ENCODE measurements at places on chromosomes 6 and 20. TPM values are rescaled to one million over a fixed set of nuclear protein-coding genes. Genes with fewer than 3 reads are reported as not detected.

- DNase-seq, result no peak
These were observed 141.9 kb upstream of the GJE1 start for GRCh38 chr6:141990840-141991239.

DNA sequence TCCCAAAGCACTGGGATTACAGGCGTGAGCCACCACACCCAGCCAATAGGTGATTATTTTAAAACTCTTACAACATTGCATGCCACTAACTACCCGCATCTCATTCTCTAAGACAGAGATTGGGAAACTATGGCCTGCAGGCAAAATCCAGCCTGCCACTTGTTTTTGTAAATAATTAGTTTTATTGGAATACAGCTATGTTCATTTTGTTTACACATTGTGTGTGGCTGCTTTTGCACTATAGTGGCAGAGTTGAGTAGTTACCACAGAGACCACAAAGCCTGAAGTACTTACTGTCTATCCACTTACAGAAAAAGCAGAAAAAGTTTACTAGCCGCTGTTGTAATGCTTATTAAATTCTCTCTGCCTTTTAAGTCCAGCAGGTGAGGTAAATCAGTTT is 16.4 kb upstream of the PKIG start:
- no peak for DNase-seq

DNA sequence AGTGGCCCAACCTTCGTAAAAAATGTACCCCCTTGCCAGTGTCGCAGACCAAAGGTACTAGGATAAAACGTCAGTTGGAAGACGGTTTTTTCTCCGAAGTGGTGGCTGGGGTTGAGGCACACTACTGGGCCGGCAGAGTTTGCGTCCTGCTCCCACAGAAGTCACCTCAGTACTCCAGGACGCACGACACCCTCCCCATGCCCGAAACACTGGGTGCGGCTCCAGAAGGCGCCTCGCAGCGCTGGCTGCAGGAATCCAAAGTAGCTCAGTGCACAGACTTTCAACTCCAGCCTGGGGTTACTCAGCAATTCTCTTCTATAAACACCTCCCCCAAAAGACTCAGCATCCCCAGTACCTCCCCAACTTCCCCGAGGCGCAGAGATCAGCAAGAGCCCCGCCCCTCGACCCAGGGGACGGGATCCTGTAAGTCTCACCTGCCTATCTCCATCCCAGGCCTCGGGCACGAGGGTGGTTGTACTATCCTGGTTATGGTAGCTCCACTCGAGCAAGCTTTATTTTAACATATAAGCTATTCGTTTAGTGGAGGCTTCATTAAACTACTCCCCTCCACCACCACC is 88.2 kb downstream of the ZFP64 start:
- peak; percentile 8 for DNase-seq

DNA sequence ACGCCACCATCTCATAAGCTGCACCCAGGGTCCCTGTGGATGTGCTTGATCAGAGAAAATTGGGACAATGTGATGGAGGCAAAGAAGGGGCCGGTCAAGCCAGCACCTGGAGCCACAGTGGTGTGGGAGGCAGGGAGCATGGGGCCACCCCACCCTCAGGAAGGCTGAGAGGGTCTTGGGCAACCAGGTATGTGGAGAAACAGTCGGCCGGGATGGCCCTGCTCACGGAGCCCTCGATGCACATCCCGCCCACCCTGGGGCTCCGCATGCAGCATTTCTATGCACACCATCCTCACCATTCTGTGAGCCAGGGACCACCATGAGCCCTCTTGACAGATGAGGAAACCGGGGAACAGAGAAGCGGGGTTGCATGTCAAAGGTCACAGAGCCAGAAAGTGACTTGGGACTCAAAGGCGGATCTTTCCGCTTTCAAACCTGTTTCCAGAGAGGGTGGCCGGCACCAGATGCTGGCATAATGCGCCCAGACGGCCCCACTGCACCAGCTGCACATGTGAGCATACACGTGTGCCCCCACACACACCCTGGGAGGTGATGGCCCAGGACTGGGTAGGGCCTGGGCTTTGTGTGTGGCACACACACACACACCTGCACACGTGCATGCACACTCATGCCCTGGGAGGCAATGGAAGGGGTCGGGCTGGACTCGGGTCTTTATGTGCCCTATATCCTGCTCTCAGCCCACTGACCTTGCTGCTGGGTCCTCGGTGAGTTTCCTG is 398.5 kb downstream of the TAF4 start:
- DNase-seq, result no peak

The C20orf202 gene
- polyA plus RNA-seq, result 0.06 TPM

GRCh38 chr6:72712910-72713309 is 91.0 kb downstream of the KCNQ5 start:
- no peak for DNase-seq

DNA sequence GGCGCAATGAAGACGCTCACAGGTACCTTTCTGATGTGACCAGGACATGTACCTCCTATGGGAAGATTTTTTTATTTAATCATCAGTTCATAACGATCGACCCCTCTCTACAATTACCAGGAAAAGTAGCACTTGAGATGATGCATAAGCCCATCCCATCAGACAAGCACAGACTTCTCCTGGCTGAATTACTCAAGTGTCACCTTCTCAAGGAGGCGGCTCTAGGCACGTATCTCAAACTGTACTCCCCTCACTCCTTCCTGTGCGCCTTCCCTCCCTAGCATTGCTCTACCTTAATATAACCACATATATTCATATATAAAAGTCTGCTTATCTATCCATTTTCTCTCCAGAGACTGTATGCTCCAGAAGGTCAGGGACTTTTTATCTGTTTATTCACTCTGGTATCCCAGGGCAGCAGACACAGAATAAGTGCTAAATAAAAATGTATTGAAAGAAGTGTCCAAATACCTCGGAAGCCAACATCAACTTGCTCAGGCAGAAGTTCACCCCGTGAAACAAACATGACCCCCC is 71.5 kb downstream of the CNKSR3 start:
- no peak for DNase-seq

The FILIP1 gene
- not detected for polyA plus RNA-seq

GRCh38 chr6:87799651-87800050 is 97.6 kb upstream of the AKIRIN2 start:
- peak; percentile 31 for DNase-seq

GRCh38 chr6:111606620-111607115 is 990 bp upstream of the TRAF3IP2 start:
- DNase-seq, result no peak

GRCh38 chr20:45944965-45945677 is 10.6 kb downstream of the PCIF1 start:
- DNase-seq, result peak; percentile 7

DNA sequence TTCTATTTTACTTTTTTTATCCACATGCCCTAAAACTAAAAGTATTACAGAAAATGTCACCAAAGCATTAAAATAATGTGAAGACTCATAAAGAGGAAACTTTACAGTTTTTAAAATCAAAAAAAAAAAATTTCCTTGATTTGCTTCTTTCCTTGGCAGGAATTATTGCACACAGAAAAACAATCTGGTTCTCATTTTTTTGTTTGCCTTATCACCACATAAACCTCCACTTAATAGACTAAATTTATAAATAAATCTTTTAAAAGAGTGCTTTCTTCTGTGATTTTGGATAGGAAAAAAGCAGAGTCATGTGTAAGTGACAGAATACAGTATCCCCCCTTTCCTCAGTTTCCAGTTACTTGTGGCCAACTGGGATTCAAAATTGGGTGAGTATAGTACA is 695.1 kb upstream of the CITED2 start:
- no peak for DNase-seq

DNA sequence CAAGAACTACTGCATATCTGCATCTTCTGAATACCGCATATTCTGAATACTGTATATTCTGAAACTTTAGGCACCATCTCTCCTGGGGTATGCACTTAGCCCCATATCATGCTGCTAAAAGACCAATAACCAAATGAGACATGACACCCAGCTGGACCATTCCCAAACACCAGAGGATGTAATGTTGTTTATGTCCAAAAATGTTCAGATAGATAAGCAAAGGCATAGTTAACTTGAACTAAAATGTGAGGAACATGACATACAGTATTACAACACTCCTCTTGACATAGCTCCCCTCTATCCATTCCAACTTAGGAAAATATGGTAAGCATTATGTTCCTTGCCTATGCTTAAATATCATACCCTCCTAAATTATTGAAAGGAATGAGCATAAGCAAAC is 127.3 kb downstream of the TENT5A start:
- DNase-seq, result no peak

The PHACTR3 gene
- polyA plus RNA-seq, result 0.17 TPM

DNA sequence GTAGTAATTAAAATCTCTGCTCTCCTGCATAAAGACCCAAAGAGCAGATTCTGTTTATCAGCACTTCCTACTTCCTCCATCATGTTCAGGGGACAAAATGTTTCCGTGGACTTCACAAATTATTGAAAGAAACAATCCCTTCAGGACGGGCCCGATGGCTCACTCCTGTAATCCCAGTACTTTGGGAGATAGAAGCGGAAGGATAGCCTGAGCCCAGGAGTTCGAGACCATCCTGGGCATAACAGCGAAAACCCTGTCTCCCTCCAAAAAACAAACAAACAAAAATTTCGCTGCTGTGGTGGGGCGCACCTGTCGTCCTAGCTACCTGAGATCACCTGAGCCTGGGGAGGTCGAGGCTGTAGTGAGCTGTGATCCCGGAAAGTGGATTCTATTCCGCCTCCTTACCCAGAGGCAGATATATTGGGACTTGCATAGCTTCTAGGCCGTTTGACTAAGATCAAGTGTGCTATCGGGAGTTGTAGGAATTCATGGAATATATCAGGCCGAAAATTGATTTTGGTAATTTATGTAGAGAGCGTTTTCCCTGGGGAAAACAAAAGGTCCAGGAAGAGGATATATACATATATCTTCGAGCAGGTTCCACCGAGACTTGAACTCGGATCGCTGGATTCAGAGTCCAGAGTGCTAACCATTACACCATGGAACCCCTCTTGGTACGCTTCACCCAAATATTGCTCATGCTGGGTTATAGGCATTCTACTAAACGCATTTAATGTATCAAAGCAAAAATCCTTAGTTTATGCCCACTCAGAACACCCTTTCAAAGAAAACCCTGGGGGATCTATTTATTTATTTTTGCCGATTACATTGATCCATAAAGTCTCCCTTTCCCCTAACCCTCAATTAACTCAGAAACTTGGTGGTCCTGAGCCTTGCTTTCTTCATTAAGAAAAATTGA is 74.5 kb upstream of the ZNF184 start:
- no peak for DNase-seq

- peak; percentile 53 for DNase-seq
These were observed 585 bp downstream of the PIM1 start for GRCh38 chr6:37170273-37171200.

- no peak for DNase-seq
These were observed 847 bp upstream of the NCR2 start for GRCh38 chr6:41334482-41335040.

The DZANK1 gene
- 0.69 TPM for polyA plus RNA-seq

DNA sequence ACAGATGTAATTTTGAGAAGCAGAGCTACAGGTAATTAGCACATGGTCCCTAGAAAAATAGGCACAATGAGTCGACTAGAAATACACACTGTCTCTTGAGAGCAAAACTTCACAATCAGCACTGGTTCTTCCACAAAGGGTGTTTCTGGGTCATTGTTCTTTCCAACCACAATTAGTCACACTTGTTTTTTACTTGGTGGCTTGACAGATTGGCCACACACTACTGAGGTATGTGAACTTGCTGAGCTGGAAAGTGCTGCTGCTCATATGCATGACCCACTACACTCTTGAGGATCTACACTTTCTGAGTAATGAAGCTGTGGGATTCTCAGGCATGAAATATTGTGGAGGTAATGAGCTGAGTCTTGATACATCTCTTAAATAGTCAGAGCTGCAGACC is 347.7 kb downstream of the BCKDHB start:
- DNase-seq, result no peak

- DNase-seq, result no peak
These were observed 17.7 kb upstream of the MYB start for GRCh38 chr6:135163440-135163738.

DNA sequence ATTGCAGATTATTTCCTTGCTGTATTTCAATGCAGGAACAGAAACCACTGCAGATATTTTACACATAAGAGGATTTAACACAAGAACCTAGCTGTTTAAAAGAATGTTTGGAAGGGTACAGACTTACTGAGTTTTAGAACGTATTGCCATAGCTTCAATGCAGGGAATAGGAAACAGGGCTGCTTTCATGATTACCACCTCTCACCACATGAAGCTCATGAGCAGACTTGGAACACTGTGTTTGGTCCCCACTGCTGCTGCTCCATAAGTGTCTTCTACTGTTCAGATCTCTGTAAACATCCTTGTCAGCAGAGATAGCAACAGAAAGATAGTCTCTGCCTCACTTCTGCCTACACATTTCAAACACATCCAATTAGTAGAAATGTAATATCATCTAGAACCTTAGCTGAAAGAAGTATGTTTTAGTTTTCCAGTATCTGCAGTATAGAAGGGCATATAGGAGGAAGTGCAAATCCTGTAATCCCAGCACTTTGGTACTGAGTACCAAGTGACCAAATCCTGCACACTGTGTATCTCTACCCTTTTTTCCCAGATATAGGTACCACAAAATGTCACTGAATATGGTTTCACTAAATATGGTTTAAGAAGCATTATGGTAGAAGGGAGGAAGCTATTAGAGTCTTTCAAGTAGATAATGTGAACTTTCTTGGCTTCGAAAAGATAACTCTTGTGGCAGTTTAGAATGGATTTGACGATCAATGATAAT is 51.9 kb downstream of the STXBP5 start:
- DNase-seq, result no peak

The L3MBTL1 gene
- polyA plus RNA-seq, result 6.0 TPM

DNA sequence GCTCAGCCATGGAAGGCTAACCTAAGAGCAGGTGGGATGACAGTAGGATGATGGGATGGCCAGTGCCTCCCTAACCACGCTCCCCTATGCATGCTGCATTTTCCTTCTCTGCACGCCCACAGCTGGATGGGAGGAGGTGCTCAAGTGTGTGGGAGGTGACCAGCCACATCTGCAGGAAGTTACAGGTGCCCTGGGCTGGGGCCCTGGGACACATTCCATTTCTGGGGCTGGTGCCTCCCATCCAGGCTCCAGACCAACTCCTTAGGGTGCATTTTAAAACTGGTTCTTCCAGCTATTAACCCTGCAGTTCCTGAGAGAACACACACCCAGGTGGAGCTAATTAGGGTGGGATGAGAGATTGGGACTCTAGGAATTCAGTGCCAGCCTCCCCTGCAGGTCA is 135.3 kb upstream of the ARMC2 start:
- DNase-seq, result no peak

DNA sequence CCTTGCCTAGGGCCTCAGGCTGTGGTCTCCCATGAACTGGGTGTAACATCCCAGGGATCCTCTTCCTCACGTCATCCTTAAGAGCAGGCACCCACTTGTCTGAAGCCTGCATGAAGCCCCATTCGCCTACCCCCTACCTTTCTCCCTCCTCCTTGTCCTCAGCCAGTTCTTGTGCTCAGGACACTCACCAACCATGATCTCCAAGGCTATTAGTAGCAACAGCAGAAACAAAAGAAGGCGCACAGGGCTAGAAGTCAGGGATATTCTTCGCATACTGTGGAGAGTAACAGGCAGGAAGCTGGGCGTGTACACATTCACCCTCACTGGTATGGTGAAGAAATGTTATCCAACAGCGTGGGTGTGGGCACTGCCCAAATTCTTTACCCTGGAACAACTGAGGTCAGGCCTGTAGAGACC is 7.3 kb downstream of the RAET1E start:
- no peak for DNase-seq

The UFL1 gene
- polyA plus RNA-seq, result 1.4 TPM

Data from CD14-positive monocyte (primary cell).